ENCODE measurements at places on chromosomes 1 and 21.

DNA sequence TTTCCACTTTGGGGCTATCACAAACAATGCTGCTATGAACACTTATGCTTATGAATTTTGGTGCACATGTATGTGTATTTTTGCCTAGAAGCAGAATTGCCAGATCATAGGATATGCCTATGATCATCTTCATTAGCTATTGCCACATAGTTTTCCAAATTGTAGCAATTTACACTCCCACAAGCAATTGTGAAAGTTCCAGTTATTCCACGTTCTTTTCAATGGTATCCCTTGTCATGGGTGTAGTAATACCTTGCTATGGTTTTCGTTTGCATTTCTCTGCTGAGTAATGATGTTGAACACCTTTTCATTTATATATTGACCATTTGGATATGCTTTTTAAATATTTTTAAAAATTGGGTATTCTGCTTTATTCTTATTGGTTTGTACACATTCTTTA is 82.6 kb downstream of the MTR start:
- no peak for DNase-seq

- DNase-seq: no peak
Measured at GRCh38 chr1:76290271-76290670, 215.7 kb downstream of the ST6GALNAC3 start.

DNA sequence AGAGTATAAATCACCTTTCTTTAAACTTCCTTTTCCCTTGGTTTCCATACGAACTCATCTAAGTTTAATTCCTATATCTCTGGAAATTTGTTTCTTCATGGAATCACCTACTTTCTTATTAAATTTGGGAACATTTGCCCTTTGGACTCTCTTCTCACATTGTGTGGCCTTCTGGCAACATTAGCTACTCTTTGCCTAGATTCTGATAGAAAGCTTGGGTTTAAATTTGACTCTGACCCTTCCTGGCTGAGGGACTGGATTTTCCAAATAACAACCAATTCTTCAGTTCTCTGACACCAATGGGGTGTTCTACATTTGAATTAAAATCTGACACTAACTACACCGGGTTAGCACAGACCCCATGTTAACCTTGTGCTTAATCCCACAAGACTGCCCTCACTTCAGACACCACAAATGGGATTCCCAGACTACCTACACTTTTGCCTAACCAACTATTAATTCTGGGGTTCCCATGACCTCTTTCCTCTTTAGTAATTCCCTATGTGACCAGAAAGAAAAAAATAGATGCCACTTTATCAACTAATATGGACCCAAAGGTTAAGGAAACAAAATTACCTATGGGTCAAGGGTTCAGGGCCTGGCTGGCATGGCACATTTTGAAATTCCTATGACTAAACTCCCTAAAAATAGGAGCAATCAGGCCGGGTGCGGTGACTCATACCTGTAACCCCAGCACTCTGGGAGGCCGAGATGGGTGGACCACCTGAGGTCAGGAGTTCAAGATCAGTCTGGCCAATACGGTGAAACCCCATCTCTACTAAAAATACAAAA is 9.7 kb upstream of the THEM4 start:
- no peak for DNase-seq

- DNase-seq: peak; percentile 60
Measured at GRCh38 chr1:117067533-117068370, 7.6 kb downstream of the TTF2 start.

GRCh38 chr1:233613252-233614172 is at the start of gene KCNK1:
Gene KCNK1, plus strand, starts transcription at chr1:233614106. Its CDS starts 66 bp downstream, at chr1:233614172.
- no peak for DNase-seq
